ENCODE measurements at places on chromosomes 16 and 17. TPM values are rescaled to one million over a fixed set of nuclear protein-coding genes. Genes with fewer than 3 reads are reported as not detected.

- DNase-seq = no peak
These were observed 14.4 kb upstream of the GPRC5B start for GRCh38 chr16:19898924-19899604.

DNA sequence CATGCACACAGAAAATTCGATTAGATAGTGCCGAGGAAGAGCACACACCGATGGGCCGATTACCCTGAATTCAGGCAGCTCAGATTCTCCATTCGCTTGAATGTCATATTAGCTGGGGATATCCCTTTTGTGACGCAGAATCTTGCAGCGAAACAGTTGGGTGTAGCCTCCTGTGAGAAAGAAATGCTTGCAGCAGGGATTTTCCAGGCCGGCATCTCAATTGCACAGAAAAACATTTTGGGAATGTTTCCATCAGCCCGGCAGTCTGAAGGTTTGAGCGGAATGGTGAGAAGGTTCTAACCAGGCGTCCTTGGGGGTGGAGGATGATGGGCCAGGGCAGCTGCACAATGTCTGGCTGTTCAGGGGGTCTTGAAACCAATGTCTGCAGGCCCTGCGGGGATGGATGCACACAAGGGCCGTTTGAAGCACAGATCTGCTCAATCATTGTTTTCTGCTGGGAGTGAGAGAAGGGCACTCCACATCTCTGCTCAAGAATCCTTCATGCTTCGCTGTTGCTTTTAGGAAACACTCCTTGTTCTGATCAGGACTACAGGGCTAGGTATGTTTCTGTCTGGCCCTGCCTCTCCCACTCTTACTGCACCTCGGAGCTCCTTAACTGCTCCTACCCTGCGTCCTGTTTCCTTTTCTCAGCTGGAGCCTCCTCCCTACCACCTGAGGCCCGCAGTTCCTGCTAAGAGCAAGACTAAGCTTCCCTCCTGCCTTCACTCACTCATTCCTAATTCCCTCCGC lies 94.6 kb downstream of the CMIP start:
- DNase-seq = no peak

DNA sequence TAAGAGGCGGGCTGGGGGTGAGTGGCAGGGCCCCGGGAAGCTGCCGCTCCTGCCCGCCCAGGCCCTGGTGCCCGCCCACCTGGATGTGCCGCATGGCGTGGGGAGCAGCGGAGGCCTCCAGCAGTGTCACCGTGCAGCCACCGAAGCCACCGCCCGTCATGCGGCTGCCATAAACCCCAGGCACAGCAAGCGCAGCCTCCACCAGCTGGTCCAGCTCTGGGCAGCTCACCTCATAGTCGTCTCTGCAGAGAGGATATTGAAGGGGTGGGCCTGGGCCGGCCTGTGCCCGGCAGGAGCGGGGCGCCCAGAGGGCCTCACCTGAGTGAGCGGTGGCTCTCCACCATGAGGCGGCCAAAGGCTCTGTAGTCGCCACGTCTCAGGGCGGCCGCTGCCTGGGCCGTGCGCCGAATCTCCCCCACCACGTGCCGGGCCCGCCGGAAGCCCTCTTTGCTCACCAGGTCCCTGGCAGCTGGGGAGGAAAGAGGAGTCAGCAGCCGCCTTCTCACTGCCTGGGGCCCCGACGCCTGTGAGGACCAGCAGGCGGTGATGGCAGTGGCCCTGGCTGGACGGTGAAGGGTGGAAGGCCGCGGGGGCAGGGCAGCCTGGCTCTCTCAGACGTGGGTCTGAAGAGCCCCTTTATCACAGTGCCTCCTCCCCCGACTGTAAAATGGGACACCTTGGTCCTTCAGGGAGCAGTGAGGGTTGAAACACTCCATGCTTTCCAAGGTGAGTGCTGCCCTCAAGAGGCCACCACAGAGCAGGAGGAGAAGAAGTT lies 6.7 kb downstream of the GALK1 start:
- DNase-seq = no peak

The SEPTIN1 gene
- total RNA-seq = 0.38 TPM

The CRYBA1 gene
- total RNA-seq = not detected
